ENCODE measurements at places on chromosomes 5 and 9.

DNA sequence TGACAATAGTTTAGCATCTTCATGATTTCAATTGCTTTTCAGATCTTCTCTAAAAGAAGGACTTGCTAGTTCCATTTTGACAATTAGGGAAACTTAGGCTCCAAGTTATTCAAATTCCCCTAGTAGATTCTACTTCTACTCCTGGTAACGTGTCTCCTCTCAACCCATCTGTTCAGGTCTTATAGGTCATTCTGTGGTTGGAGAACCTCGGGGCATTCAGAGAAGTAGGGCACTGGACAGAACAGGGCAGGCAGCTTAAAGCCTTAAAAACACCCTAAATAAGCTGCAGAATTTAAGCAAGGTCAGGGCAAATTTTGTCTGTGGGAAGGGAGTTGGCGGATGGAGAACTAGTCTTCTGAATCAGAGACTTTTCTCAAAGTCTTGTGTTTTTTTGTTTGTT lies 132.4 kb downstream of the TMEM174 start:
- no peak for DNase-seq

DNA sequence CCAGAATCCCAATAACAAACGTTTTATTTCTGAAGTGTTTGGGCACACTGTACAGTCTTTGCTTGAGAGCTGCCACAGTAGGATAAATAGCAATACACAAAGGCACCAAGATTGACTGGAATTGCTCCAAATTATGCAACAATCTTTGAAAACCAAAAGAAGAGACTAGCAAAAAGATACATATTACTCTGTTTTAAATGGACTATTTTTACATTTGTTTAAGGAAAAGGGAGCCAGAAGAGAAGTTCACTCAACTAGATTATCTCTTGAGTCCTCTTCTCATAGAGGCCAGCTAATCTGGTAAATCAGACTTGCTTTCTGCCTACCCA lies 385.0 kb upstream of the SLC30A5 start:
- no peak for DNase-seq

GRCh38 chr9:114400219-114400618 lies 12.4 kb upstream of the AKNA start:
- no peak for DNase-seq

GRCh38 chr5:69284203-69284602 lies 48.4 kb downstream of the CCDC125 start:
- no peak for DNase-seq

GRCh38 chr9:94157050-94157801 lies 73.0 kb downstream of the PTPDC1 start:
- peak; percentile 61 for DNase-seq

GRCh38 chr9:110110154-110110553 lies 97.8 kb downstream of the C9orf152 start:
- DNase-seq, result no peak

- peak; percentile 23 for DNase-seq
Observed at GRCh38 chr9:105073147-105073546, 145.2 kb upstream of the ABCA1 start.
